ENCODE measurements at places on chromosomes 7 and 10.
A peak's percentile ranks its signal among the peaks of the same experiment; 100 is the strongest.

GRCh38 chr7:152866125-152866524, 106.6 kb downstream of the ACTR3B start:
- DNase-seq, result no peak

GRCh38 chr7:25759286-25759685, 392.7 kb upstream of the NFE2L3 start:
- peak; percentile 53 for DNase-seq

DNA sequence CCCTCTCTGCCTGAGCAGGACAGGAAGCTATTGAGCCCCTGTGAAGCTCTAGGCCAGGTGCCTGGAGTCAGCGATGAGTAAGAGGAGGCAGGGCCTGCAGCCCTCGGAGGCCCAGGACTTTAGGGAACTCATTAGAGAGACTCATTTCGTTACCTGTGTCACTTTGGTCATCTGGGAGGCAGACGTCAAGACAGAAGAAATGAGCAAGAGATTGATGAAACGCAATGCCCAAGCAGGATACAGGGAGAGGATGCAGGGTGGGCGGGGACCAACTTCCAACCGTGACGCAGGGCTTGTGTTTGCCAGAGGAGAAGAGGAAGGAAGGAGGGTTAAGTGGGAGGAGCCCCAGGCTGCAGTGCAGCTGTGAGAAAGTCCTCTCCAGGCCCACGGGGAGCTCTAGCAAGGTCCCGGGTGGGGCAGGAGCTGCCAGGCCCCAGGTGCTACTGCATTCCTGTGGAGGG, 26.4 kb upstream of the GNA12 start:
- no peak for DNase-seq

- DNase-seq, result no peak
These were observed 99.4 kb downstream of the MKX start for GRCh38 chr10:27646194-27646593.

- peak; percentile 36 for DNase-seq
These were observed 46.5 kb upstream of the TNRC18 start for GRCh38 chr7:5470167-5470532.

- no peak for DNase-seq
These were observed 68.4 kb upstream of the MALRD1 start for GRCh38 chr10:18980089-18980629.

- no peak for DNase-seq
These were observed 108.5 kb downstream of the ST7 start for GRCh38 chr7:117061751-117062150.

GRCh38 chr7:6382817-6383216, 64.9 kb downstream of the DAGLB start:
- no peak for DNase-seq

DNA sequence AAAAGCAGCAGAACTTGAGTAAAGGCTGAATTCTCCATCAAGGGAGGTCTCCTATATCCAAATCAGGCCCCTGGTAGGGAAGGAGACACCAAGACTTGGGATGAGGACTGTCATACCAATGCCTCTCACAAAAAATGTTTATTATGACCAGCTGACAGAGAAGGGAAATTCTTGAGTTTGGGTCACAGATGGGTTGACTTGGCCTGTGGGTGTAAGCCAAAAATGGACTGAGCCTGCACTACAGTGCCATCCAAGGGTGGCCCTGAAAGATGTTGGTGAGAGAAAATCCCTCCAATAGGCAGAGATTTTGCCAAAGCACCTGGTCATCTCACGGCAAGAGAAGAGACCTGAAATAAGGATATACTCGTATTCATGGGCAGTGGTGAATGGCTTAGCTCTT, 27.0 kb upstream of the PPIF start:
- DNase-seq, result peak; percentile 61

- no peak for DNase-seq
These were observed 57.0 kb upstream of the MTPN start for GRCh38 chr7:136034132-136034531.

DNA sequence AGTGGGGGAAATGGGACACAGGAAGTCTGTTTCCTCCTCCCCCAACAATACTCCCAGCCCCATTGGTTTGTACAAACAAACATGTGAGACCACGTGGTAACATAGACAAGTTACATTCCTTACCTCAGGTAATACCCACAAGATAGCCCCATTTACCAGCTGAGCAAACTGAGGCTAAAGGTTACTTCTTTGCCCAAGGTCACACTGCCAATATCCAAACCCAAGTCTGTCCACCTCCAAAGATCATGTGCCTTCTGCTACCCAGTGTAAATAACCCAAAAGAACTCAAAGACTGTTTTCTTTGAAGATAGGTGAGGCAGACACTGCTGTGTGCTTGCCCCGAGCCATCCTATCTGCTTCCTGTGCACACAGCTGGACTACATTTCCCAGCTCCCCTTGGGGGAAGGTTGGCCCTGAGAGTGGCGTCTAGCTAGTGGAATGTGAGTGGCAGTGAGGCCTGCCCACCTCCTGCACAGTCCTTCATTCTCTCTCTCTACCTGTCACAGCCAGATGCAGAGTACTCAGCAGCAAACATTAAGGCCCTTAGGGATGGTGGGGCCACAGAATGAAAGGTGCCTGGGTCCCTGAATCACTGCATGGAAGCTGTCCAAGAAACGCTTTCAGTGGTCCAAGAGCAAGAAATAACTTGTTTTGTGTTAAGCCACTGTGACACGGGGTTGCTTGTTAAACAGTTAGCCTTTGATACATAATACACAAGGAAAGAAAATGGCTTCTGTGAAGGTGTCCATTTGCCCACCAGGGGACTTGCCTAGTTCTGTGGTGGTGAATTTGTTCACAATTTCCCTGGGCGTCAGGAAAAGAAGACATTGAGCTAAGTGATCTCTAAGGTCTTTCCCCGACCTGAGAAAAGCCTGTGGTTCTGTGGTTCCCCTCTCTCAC, 257.7 kb upstream of the NFE2L3 start:
- DNase-seq, result peak; percentile 68

DNA sequence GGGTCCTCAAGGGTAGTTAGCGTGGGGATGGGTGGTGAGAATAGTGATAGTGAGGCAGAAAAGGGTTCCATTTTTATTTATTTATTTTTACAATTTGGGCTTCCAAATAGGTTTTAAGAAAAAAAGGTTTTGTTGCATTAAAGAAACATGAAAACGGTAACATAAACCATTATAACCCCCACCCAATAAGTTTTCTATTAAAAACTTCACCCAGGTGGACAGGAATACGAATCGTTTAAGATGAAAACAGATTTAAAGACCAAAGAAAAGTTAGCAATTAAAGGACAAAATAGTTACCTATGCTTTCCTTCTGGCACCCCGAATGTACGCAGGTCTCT, 78.7 kb downstream of the ZFAND4 start:
- DNase-seq, result no peak

- peak; percentile 76 for DNase-seq
These were observed 116.5 kb upstream of the KCND2 start for GRCh38 chr7:120156476-120156875.

GRCh38 chr7:5207131-5207530, 17.1 kb downstream of the WIPI2 start:
- no peak for DNase-seq

DNA sequence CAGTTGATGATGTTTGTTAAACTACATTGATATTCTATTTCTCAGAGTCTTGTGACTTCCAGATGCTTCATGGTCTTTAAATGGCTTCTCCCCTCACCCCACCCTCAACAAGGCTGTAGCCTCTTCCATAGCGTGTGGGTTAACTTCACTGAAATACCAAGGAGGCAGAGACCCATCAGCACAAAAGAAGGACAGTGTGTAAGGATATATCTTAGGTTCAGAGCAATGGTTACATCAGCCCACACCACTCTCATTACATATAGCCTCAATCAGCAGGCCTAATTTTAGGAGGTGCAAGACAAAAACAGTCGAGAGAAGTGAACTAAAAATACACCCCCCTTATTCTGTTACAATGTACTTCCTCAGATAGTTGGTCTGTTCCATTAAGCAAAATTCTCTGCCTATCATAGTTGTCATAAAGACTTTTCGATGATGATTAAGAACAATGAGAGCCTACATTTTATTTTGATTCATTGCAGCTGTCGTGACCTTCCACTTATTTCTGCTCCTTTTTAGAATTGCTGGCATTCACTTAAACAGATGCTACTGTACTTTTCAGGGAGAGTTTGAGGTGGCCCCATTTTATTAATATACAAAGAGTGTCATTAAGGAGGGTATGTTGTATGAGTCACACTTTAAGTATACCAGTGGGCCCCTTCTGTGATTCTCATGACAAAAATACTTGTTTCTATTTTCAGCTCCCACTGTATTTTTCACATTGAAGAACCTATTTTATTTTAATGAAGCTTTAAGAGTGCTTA, 52.1 kb downstream of the WIPF3 start:
- DNase-seq, result no peak

GRCh38 chr10:125127110-125127509, 33.3 kb downstream of the CTBP2 start:
- no peak for DNase-seq

- no peak for DNase-seq
These were observed 99.5 kb downstream of the CAMK1D start for GRCh38 chr10:12448729-12449391.

GRCh38 chr7:28748346-28748745, 209.8 kb downstream of the TRIL start:
- DNase-seq, result no peak

DNA sequence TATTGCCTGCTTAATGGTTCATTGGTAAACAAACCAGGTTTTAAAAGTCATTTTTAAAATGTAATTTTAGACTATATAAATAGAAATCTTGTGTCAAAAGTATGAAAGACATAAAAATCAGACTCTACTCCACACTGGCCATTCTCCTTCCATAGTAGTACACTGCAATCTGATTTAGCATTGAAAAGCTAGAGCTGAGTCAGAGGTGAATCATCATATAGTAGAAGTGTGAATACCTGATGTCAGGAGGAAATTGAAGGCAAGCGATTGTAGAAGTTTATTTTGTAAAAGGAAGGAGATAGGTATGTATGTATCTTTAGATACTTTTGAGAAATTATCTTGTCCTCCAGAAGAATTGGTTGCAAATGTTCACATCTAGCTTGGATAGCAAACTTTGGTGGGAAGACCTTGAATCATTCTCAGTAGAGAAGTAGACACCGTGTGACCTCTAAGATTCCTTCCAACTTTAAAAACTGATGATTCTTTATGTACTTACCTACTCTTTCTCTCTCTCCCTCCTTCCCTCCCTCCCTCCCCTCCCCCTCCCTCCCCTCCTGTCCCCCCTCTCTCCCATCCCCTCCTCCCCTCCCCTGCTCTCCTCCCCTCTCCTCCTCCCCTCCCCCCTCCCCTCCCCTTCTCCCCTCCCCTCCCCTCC, 88.1 kb downstream of the BTAF1 start:
- DNase-seq, result no peak

DNA sequence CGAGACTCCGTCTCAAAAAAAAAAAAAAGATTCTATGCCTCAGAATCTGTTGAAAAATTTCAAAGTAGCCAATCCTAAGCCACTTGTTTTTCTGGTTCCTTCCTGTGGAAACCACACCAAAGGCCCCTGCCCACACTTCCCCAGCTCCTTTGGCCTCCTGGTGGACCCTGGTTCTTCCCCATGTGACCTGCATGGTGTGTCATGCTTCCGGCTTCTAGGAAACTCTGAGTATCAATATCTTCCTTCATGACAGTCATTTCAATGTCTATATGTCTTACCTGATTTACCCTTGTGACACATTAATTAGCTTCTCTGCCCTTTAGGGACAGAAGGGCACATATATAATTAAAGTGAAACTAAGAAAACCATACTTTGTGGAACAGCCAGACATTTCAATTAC, 80.4 kb upstream of the GRB10 start:
- DNase-seq, result no peak

- DNase-seq, result no peak
These were observed 4.7 kb upstream of the FRMPD2 start for GRCh38 chr10:48279081-48279751.

- DNase-seq, result no peak
These were observed 23.4 kb downstream of the PROSER2 start for GRCh38 chr10:11846542-11846941.

DNA sequence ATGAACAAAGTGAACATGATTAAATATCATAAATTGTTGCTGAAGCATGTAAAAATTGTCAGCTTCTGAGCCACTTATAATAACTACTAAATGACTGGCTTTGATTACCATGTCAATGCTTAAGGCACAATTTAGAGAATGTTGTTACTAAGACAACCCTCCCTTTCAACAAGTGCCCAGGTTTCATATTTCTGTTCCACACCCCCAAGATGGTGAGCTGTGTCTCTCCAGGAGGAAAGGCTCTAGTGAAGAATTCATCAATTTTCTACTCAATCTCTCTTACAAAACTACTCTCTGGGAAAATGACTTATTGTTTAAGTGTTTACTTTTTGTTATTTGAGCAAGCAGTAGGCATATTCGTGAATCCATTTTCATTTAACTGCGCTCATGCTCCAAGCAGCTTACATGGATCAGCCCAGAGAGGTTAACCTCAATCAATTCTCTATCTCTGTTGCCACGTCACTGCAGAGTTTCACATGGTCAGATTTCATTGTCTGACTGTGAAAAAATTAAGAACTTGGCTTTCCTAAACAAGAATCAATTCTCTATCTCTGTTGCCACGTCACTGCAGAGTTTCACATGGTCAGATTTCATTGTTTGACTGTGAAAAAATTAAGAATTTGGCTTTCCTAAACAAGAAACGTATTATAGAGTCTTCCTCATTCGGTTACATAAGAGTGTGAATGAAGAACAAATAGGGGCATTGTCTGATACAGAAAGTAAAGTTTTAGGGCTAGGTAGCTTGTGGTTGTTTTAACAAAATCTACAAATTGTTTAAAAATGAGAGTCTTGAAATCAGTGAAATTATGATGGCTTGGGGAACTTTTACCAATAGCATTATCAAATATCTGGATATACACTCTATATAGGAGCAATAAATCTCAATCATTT, 49.7 kb downstream of the CCDC71L start:
- DNase-seq, result no peak

DNA sequence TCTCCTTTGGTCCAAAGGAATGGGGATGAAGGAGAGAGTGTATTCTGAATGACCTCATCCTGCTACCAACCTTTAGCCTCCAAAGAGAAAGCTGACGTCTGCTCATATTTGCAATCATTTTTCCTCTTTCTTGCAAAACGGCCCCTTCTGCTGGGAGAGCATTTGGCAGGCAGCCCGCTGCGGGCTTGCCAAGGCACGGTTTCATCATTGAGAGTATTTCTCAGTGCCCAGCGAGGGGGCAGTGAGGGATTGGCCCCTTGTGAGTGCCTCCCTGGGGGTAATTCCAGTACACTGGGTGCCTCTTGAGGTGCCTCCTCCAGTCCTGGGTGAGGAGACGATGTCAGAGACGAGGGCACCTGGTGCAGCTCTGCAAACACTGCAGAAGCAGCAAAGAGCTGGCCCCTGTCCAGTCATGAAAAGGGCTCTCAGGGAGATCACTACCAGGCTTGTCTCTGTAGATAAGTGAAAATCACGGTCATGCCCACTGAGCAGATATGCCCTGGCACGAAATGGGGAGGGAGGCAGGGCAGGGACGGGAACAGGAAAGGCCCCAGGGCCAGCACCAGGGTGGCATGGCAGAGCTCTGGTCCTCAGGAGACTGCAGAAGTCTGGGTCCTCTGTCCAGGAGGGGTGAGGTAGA, 48.7 kb upstream of the SHH start:
- peak; percentile 78 for DNase-seq

- DNase-seq, result no peak
These were observed 17.5 kb upstream of the NOM1 start for GRCh38 chr7:156932006-156932405.

GRCh38 chr7:139560199-139560598, 36.7 kb downstream of the CLEC2L start:
- no peak for DNase-seq

- DNase-seq, result peak; percentile 89
These were observed 336.9 kb upstream of the NPSR1 start for GRCh38 chr7:34320926-34321661.

GRCh38 chr10:52019077-52019555, 295.0 kb upstream of the DKK1 start:
- DNase-seq, result no peak

- DNase-seq, result no peak
These were observed 128.4 kb downstream of the ARHGAP22 start for GRCh38 chr10:48476279-48476982.
